Activated CD4-positive, alpha-beta T cell treated with anti-CD3 and anti-CD28 coated beads, Interleukin-2, amount 10 ng/mL, durations not matched to agents 24 days and 14 days (primary cell): ENCODE measurements at places on chromosomes 1 and 21. TPM values are rescaled to one million over a fixed set of nuclear protein-coding genes. Genes with fewer than 3 reads are reported as not detected.

The FOXO6 gene
- not detected in 2 replicates for total RNA-seq

The OR6K3 gene
- total RNA-seq = not detected in 2 replicates

The CPT2 gene
- total RNA-seq = 19.5 and 19.9 TPM in 2 replicates

The TIE1 gene
- total RNA-seq = 0.23 and 0.40 TPM in 2 replicates

The SNRNP40 gene
- 132 and 133 TPM in 2 replicates for total RNA-seq

GRCh38 chr1:67020304-67020703 lies 33.6 kb downstream of the SLC35D1 start:
- no peak for DNase-seq

DNA sequence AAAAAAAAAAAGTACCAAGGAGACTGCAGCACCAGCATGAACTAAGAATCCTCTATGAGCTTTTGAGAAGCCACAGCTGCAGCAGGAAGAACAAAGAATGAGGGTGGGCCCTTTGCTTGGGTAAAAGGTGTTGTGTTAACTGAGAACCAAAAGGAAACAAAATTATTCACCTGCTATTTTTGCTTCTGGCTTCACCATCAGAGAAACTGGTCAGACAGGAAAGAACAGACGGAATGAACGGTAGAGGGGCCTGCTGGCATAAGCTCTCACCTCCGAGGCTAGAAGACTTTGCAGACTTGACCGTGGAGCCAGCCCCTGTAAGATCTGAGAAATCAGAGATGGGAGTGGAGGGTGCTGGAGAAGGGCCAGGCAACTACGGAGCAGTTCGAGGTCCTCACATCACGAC lies 27.6 kb downstream of the IL10RB start:
- DNase-seq = no peak

- DNase-seq = peak; percentile 94
Measured at GRCh38 chr1:38527373-38527966, 332.1 kb downstream of the RRAGC start.

DNA sequence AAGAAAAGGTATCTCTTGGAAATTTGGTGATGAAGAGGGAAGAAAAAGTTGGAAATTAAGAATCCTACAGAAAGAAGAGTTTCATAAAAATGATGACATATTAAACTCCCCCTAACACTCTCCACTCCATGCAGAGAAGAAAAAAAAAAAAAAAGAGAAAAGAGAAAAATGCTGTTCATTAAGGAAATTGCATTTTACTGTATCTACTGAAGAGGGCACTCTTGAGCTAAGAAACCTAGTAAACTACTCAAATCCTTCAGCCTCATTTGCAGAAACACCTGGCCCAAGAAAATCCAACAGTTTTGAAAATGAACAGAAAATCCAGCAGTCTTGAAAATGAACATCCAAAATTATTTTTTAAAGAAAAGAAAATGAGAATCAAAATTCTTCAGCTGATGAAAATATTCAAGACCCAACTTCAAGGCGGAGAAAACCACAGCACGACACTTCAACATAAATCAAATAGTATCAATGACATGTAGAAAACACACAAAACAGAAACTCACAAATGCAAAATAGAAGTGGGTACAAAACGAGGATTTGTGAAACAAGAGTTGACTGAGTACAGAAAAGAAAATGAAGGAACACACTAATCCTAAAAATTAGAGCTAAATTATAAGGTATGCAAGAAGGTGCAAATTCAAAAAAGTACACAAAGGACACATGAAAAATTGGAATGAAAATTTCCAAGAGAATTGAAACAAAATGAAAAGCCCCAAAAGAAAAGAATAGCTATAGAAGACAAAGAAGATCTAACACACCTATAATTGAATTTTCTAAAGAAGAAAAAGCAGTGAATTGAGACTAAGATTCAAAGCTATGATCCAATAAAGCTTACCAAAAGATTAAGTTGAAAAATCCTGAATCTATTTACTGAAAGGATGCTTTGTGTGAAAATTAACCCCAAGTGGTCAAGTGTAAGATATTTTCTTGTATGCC lies 73.2 kb upstream of the DNAJC6 start:
- no peak for DNase-seq

DNA sequence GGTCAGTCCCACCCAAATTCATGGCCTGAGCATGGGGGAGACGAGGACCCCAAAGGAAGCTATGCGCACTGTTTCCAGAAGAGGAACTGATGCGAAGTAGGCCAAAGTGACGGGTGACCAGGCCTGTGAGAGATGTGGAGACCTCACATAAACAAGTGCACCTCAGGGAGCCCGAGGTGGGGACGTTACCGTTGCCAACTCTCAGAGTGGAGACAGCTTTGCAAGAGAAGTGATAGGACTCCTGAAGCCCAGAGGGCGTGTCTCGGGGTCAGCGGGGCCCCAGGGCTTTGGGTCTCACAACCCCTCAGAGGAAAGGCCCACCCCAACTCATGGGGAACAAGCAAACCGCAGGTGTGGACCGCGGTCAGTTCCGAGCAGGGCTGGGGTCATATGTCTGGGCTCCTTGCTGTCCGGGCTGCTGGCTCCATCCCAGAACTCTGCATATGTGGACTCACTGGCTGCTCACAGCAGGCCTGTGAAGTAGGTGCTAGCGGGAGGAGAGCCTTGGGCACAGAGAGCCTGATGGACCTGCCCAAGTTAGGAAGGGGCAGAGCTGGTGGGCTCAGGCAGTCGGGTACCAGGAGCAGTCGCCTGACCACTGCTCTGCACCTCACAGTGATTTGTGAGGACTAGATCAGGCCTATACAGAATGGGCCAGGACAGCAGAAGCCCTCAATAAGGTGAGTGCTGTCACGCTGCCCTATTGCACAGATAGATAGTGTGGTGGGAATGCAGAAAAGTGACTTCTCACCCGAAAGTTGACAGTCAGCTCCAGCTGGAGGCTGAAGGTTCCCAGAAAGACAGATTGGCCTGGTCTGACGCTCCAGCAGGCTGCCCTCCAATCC lies 26.2 kb downstream of the STUM start:
- no peak for DNase-seq

GRCh38 chr1:223249854-223250631 lies 107.0 kb upstream of the TLR5 start:
- DNase-seq = no peak

DNA sequence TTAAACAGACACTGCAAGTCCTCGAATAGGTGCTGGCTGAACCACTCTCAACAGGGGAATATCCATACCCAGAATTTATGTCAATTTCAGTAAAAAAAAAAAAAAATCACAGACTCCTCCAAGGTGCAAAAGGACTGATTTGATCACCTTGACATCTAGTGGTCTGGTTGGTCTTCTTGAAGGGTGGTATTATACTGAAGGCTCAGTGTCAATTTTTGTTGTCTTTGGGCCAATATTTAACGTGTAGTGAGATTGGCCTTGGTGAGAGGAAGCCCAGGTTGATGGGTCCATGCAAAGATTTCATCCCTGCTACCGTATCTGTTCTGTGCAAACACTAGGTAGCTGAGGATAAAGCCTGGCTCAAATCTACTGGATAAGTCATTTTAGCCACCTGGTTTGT lies 4.0 kb upstream of the GBP5 start:
- DNase-seq = peak; percentile 58

DNA sequence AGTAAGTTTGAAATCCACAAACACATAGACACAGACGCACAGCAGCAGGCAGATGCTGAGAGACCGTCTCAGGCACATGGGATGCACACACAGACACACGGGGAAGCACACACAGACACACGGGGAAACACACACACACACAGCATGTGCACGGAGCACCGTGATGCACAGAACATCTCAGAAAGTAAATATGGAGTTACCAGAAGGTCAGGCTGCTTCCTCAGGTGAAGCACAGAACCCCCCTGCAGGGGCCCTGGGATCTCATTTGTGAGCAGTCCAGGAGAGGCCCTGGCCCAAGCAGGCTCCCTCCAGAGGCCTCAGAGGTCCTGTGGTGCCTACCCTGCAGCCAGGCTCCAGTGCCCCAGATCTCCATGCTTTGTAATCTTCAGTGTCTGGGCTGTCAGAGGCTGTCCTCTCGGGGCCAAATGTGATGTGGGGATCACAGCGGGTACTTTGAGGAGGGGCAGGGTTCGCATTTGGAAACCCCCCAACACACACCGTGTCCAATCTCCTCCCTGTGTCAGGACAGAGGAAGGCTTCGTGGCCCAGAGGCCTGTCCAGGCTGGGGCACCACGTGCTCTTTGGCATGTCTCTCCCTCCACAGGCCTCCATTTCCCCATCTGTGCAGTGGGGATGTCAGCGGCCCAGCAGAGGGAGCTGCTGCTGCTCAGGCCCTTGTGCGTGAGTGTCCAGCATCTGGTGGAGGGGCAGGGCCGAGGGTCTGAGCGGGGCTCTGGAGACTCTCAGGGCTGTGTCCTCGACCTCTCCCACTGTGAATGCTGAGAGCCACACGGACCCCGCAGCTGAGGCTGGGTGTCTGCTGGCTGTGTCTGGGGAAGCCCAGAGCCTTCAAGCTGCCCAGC lies 23.0 kb upstream of the PRSS38 start:
- DNase-seq = peak; percentile 55

- DNase-seq = no peak
Measured at GRCh38 chr1:30311749-30312148, 411.6 kb downstream of the MATN1 start.

GRCh38 chr1:42735056-42735455 lies 5.0 kb downstream of the CLDN19 start:
- no peak for DNase-seq

DNA sequence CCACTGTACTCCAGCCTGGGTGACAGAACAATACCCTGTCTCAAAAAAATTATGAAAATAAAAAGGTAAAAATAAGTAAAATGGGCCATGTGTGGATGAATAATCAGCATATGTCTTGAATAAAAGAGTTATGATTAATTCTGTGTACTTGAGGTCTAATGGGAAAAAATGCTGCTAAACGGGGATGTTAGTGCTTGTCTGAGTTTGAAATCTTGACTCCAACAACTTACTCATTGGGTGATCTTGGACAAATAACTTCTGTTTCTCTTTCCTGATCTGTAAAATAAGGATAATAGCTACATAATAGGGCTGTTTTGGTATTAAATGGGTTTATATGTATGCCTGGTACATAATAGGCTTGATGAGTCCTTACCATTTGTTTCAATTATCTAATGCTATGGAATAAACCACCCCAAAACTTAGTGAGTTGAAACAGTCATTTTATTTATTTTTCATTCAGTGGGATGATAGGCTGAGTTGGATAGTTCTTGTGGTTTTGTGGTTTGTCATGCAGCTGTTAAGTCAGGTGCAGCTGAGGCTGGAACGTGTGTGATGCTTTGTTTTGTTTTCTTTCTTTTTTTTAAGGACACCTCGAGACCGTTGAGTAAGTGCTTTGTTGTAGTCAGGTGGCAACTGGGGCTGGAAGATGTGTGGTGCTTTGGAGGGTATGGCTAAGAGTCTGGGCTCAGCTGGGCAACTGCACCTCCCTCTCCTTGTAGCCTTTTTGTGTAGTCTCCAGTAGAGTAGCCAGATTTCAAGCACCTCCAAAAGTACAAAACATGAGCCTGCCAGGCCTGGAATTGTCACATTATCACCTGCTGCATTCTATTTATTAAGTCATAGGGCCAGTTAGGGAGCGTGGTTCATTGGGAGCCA lies 4.9 kb downstream of the MDM4 start:
- peak; percentile 90 for DNase-seq

GRCh38 chr21:46472246-46472645 lies 13.6 kb downstream of the DIP2A start:
- no peak for DNase-seq

GRCh38 chr21:33064623-33065390 lies 5.1 kb upstream of the OLIG1 start:
- no peak for DNase-seq

DNA sequence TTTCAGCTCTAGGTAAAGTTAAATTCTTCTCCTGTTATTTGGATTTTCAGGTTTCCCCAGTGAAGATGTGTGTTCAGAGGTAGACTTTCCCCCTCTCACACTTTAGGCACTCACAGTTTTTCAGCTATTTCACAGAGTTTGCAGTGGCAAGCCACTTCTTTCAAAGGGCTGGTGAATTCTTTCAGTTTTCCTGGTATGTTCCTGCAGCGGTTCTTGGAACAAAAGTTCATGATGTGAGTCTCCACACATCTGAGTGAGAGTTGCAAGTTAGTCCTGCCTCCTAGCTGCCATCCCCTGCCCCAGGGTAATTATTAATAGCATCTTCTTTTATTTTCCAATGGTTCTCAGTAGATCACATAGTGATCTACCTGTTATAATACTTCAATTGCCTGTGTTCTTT lies 27.3 kb upstream of the CD84 start:
- peak; percentile 53 for DNase-seq
